Cardiac fibroblast (primary cell): ENCODE measurements at places on chromosomes 7 and 10.

GRCh38 chr7:99742737-99743394 lies 7.9 kb upstream of the CYP3A7 start:
- no peak for DNase-seq

DNA sequence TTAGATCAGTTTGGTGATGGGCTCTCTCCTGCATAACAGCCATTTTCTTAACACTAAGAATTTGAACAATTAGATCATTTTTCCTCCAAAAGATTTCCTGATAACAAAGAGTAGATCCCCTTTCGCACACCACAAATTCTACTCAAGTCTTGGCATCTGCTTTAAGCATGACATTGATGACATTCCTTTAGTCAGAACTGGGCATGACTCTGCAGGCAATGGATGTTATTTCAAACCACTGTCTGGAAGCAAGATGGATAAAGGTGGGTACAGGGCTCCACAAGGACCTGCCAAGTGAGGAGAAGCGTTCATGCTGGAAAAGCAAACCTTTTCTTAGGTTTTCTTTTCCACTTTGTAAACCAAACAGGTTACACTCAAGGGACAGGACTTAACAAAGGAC lies 123.5 kb downstream of the GLCCI1 start:
- DNase-seq: no peak

DNA sequence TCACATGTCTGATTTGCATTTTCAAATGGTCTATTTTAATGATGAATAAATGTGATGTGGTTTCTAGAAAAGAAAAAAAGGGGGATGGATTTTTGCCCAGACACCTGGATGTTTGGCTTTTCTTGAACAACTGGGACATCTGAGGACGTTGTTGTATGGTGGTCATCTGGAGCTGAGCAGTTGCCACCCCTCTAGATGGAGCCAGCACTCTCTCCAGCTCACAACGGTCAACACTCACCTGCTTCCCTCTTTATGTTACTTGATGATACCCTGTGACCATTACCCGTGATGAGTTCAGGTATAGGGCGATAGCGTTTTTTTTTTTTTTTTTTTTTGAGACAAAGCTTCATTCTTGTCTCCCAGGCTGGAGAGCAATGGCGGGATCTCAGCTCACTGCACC lies 30.1 kb upstream of the PAXIP1 start:
- DNase-seq: no peak

DNA sequence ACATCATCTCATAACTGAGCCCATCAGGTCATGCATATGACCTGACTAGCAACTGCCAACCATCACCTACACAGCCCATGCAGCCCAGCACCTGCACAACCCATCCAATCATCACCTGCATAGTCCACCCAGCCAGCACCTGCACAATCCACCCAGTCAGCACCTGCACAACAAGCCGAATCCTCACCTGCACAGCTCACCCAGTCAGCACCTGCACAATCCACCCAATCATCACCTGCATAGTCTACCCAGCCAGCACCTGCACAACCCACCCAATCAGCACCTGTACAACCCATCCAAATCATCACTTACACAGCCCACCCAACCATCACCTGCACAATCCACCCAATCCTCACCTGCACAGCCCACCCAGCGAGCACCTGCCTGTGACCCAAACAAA lies 33.4 kb upstream of the WDFY4 start:
- no peak for DNase-seq

DNA sequence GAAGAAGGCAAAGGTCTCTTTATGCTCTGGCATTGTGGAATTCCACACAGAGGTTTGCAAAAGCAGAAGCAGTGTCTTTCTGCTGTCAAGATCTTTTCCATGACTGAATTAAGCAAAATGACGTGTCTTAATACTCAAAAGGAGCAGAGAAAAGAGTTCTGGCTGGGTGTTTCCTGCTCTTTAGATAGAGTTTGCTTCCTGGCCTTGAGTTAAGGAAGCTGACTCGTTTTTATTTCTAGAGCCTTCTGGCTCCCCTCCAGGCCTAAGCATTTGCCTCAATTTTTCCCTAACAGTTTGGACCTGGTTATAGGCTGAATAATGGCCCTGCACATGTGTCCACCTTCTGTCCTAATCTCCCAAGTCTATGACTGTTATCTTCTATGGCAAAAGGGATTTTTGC lies 21.6 kb downstream of the TAS2R41 start:
- DNase-seq: peak; percentile 89

DNA sequence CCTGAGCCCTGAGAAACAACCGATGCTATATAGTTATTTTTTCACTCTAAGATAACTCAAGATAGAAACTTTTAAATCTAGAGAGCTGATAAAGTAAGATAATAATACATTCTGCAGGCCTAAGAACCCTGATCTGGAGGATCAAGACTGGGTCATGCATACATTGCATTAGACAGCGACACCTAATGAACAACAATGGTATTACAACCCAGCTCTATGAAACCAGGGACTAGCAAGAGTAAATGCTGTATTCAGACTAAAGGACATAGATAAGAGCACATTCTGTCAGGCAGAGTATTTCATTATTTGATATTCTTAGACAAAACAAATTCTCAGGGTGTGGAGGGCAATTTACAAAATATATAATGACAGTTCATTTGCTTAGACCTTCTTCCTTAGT lies 148.6 kb downstream of the GRK5 start:
- peak; percentile 46 for DNase-seq

GRCh38 chr10:74300666-74301065 lies 149.6 kb downstream of the ADK start:
- DNase-seq: no peak

DNA sequence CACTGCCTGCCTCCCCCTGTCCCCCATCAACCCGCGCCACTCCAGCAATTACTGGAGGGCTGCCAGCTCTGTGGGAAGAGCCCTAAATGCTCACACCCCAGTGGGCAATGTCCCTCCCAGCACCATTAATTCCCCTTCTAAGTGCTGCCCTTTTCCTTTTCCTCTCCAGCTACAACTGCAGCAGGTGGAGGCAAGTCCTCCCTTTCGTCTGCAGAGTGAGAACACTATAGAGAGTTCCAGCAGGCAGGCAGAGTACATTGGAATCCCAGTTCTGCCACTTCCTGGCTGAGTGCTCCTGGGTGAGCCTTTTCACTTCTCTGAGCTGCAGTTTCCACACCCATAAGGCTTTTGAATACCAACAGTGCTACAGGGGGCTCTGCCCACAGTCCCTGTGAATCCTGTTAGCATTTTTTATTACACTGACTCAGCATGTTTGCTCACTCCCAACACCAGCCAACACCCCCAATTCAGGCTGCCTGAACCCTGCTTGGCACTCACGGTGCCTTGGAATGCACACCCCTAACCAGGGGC lies 447.0 kb downstream of the GRID1 start:
- DNase-seq: no peak

DNA sequence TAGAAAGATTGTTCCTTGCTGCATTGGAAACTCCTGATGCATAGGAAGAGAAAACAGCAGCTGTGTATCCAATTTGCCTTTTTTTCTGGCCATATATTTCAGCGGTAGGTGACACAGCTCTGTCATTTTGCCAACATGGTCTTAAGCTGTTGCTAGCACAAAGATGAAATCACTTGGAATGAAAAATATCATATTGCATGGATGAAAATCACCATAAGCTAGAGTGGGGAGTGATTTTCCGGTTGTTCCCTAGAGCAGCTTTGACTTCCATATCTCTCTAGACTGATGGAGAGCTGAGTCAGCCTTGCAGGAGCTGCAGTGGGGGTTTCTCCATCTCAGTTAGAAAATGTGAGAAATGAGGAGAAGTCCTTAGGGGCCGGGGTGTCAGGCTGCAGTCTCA lies 38.3 kb upstream of the BTBD16 start:
- peak; percentile 51 for DNase-seq

DNA sequence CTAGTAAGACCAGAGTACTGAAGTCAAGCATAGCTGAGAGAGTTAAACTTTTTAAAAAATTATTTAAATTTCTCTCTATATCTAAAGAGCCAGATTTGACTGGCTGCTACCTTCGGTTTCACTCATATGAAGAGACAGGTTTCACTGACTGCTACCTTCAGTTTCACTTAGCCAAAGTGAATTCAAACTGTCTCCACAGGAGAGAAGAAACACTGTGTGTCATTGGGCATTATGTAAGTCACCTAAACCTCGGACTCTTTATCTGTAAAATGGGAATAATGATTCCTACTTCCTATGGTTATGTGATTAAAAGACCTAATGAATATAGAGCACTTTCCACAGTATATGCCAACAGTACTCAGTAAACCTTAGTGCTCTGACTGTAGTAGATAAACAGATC lies 41.6 kb upstream of the MET start:
- DNase-seq: no peak

DNA sequence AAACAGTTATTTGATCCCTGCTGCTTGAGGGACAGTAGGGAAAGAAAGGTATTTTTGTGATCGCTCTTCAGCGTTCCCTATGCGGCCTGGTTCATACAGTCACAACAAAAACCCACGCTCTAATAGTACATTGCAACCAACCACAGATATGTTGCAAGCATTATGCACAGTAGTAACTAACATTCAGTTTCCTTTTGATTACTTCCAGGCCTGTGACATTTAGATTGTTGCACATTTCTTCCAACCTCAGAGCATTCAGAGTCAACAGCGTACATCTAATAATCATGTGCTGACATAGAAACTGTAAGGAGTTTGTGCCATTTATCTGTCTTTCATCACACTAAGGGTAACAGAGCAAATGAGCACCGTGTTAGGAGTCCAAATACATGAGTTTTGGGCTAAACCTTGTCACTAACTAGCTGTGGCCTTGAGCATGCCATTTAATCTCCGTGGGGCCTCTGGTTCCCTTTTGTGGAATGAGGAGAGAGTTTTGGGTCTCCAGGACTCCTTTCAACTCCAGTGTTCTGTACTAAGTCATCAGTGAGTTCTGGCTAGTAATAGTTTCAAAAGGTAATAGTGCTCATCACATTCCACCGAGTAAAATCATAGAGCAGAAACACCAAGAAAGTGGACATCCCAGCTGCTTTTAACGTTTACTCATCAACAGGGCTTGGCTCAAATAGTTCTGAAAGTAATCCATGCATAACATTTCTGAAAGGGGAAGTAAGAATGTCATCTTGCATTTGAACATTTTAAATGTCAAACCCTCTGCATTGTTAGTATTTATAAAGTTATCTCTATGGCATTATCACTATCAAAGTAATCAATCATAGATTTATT lies 99.0 kb upstream of the FZD1 start:
- DNase-seq: peak; percentile 91

DNA sequence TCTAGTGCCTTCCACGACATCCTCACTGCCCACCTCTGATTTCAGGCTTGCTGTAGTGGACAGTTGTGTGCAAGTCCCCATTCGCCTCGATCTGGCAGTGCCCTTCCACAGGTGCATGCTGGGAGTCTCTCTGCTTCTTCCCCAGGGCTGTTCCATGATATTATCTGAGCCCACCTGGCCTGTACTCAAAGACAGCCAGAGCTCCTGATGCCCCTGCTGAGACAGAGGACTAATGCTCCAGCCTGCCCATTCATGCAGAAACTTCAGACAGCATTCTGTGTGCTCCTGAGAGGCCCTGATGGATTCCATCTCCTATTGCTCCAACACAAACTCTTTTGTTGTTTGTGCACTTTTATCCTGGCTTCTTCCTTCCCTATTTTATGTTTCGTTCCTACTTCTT lies 164.8 kb upstream of the PRSS58 start:
- no peak for DNase-seq

DNA sequence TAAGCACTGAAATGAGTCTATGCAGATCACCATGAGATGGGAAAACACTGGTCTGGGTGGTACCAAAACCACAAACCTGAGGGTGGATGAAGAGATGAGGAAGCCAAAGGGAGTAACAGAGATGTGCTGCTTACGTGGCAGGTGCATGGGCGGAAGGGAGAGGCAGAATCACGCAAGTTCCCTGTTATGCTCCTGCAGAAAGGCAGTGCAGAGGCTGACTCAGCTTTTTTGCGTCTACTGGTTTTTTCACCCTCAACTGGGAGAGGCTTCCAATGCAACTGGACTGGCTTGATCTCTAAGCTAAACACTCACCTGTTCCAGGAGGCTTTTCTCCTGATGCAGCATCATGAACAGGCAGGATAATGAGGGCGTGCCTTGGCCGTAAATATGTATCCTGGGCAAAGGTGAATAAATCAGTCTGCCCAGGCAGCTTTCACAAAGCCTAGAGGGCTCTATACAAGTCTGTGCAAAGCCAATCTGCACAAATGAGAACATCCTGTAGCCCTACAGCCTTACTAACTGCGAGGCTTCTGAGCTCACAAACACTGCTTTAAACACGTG lies 95.4 kb upstream of the AFAP1L2 start:
- no peak for DNase-seq

DNA sequence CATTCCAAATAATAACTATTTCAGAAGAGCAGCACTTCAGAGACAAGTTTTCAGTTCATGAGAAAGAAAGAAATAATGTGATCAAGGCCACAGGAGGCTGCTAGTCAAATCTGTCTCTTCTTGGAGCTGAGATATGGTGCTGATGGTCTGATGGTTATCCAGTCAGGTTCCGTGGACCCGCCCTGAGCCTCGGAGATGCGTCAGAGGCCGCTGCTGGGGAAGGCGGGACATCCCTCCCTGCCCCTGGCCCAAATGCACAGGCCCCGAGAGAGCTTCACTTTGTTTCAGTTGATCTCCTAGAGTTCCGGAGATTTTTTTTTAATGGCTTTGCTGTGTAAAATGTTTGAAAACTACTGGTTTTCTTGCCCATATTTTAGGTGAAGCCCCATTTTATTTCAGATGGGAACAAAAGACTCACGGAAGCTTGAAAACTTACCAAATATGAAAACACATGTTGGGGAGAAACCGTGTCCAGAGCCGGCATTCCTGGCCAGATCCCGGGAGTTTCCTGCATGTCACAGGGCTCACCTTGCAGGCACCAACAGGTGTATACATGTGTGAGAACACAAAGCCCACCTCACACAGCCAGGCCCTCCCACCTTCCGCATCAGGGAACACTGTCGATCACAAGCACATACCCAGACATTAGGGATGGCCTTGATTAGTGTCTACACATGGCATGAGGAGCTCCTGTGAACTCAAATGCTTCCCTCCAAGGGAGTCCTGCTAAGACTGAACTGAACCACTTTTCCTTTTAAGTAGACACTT lies 499.0 kb downstream of the TCERG1L start:
- DNase-seq: no peak
